ENCODE measurements at places on chromosomes 1 and 21. TPM values are rescaled to one million over a fixed set of nuclear protein-coding genes. Genes with fewer than 3 reads are reported as not detected.

- DNase-seq, result no peak
Measured at GRCh38 chr1:97277891-97278654, 556.5 kb downstream of the PTBP2 start.

DNA sequence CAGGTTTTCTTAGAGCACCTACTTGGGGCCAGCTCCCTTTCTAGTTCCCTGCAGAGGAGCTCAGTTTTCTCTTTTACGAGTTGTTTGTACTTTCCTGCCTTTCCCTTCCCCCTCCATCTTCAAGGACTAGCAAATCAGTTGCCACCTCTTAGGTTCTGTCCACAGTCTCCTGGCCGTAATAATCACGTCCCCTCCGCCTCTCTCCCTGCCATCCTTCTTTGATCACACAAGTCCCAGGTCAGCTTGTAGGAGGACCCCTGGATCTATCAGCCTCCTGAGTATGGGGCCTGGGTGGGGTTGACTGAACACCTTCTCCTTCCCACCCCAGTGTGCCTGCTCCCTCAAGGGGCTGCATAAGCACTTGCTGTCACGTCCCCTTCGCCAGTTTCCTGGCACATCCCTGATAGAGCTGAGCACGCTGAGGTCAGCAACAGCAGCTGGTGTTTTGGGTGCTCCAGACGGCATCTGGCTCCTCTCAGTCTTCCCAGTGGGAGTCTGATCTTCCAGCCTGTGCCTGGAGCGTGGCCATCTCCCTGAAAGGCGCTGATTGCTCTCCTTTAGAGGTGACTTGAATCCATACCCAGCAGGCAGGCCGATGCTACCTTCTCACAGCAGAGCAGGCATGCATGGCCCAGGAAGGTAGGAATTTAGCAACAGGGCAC is 216.1 kb upstream of the TMEM51 start:
- DNase-seq, result no peak

DNA sequence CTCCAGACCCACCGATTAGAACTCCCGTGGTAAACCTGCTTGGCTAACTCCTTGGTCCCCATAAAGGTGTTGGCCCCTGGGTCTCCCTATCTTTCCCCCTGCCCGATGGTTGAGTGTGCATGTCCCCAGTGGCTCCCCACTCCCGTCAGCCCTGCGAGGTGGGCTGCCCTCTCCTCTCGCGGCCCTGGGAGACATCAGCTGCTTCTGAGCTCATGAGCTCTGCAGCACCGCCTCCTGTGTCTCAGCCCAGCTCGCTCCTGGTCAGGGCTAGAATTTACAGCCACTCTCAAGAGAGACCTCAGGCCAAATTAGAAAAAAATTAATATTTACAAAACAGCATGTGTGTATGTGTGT is 15.9 kb upstream of the ZBTB21 start:
- no peak for DNase-seq

AMY1A gene
- polyA plus RNA-seq, result not detected

DNA sequence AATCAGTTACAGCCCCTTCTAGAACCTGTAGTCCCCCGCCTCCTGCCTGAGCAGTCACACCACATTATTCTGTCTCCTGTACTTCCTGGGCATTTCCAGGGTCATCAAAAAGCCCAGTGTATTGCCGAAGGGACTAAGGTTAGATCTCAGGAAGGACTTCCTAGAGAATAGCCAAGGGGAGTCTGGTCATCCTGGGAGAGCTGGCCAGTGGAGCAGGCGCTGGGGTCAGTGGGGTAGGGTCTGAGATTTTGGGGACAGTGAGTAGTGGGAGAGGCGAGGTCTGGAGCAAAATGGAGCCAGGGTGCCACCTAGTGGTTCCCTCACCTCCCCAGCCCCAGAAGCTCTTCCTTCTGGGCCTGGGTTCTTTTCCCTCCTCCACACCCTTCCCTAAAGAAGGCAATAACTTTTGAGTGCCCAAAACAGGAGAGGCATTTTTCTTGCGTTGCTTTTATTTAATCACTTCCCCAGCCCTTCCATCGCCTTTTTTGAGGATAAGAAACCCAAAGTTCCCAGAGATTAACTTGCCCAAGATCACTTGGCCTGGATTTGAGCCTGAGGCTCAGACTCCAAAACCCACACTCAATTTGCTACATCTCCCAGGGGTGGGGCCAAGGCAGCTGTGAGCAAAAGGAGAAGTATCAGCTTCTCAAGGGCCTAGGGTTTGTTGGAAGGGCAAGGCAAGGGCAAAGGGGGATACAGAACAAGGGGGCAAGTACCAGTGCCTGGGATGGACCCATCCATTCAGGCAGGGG is 7.3 kb upstream of the PMVK start:
- no peak for DNase-seq

ANXA9 gene
- 0.07 TPM for polyA plus RNA-seq

- DNase-seq, result no peak
Measured at GRCh38 chr1:89780721-89781120, 40.1 kb upstream of the LRRC8D start.

GBP4 gene
- 4.5 TPM for polyA plus RNA-seq

DNA sequence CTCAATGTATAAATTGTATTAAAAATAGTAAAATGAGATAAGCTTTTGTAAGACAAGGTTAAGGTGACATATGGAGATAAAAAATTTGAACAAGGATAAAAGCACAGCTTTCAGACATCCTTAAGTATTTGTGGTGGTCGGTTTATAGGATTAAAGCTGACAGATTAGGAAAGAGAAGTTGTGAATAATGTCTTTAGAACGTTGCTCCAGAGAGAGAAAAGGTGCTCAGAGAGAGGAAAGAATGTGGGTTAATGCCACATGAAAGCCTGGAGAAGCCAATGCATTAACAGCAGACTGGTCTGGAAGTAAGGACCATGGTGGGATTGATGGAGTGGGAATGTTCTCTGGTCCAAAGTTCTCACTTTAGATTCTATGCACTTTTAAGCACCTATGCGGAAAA is 44.8 kb downstream of the ATP6V1G3 start:
- DNase-seq, result no peak

PLPPR5 gene
- polyA plus RNA-seq, result not detected

DNA sequence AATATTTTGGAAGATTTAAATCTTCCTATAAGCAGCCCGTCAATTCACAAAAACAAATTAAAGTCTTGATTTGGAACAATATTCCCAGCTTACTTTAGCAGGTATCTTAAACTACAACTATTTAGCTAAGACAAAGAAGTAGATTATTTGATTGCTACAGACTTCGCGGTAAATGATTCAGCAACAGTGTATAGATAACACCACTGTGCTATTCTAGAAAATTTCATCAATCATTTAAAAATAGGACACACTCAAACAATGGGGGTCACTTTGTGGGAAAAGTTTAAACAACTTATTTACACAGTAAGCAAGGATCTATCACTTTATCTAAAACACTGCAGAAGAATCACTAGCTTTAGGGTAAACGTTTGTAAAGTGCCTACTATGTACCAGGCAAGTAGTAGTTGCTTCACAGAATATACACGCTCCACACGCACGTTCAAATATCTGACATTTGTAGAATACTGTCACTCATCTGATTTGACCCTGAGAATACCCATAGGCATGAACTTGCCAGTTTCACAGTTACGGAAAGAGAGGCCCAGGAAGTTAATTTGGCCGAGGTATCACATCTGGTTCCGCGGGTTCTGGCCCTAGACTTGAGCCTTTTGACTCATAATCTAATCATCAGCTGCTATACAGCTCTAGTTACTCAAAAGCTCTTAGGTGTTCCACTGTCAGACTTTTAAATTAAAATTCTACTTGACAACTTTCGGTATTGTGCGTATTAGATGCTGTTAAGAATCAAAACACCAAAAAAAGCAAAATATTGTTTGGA is 876 bp downstream of the DENND2C start:
- DNase-seq, result no peak

GRCh38 chr1:91715416-91716000 is 170.4 kb downstream of the TGFBR3 start:
- no peak for DNase-seq

DNA sequence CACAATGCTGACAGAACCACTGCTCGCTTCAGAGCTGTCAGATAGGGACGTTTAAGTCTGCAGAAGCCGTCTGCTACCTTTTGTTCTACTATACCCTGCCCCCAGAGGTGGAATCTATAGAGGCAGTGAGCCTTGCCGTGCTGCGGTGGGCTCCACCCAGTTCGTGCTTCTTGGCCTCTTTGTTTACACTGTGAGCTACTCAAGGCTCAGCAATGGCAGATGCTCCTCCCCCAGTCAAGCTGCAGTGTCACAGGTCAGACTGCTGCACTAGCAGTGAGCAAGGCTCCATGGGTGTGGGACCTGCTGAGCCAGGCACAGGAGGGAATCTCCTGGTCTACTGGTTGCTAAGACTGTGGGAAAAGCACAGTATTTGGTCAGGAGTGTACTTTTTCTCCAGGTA is 47.1 kb downstream of the LEPR start:
- no peak for DNase-seq

DNA sequence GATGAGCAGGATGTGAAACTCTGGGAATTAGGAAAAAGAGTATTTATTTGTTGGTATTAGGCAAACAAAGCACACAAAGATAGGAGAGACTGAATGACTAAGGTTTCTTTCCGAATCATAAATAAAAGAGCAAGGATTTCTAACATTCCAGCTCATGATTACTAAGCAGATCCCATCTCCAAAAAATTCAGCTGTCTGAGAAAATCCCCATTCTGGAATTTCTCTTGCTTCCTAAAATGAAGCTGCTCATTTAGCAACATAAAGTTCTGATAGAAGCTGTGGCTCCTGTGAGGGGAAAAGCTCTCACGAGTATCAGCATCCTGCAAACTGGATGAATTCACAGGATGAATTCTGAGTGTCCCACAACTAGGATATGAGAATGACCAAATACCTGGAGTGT is 6.7 kb upstream of the SH2D5 start:
- DNase-seq, result no peak

TMEM52 gene
- 137 TPM for polyA plus RNA-seq

GRCh38 chr1:63951059-63951946 is 177.5 kb downstream of the ROR1 start:
- no peak for DNase-seq

DNA sequence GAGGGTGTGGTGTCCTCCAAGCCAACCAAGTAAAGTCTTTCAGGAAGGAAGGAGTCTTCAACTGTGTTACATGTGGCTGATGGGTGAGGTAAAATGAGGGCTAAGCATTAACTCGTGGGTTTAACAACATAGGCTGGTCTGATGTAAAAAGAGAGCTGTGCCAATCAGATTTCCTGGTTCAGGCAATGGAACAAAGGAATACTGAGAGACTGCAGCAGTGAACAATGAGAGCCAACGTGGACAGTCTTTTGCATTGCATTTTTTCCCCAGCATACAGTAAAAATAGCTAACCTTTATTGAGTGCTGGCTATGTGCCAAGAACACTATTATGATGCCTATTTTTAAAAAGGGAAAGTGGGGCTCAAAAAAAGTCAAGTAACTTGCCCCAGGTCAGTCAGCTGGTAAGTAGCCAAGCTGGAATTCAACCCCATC is 31.1 kb downstream of the DLGAP3 start:
- DNase-seq, result no peak

- no peak for DNase-seq
Measured at GRCh38 chr1:162892906-162893611, 32.1 kb upstream of the CCDC190 start.

DNA sequence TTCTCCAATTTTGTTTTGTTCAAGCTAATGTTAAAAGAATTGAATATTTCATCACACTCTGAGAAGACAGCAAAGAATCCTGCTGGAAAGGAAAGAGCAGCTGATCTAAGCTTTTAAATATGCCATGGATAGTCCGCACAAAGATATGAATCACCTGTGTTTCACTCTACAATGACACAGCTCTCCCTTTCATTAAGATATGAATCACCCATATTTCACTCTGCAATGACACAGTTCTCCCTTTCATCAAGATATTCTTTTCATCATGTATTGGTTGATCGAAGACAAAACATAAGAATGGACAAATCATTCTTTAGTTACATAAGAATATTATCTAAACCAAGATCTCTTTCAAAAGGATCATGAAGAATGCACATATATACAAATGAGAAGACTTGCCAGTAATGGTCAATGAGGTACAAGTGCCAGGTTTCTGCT is 367.3 kb downstream of the SMYD3 start:
- no peak for DNase-seq

SERINC2 gene
- 33.5 TPM for polyA plus RNA-seq

DNA sequence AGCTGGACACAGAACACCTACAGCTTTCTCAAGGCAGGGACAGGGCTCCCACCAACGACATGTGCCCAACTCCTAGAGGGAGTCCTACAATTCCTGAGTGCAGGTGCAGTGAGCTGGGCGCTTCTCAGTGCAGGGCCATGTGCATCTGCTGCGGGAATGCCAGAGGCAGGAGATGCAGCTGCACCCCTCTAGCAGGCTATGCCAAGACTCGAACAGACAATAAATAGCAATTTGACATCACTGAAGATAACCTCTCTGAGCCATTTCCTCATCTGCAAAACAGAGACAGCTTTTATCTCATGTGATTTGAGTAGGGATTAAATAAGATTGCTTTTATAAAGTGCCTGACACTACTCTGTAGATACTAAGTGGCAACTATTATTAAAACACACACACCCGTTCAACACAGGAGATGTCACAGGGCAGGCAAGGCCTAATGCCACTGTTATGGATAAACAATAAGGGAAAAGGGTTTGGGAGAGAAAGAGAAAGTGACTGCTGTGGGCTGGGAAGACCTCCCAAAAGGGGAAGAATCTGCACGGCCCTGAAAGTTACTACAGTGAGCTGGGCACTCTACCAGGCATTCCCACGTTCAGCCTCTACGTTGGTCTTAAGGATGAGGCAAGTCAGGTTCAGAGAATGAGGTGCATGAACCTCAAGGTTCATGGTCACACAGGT is 5.7 kb downstream of the SLC9A1 start:
- no peak for DNase-seq

GUCA2A gene
- not detected for polyA plus RNA-seq

TMEM269 gene
- polyA plus RNA-seq, result 0.06 TPM

TUFT1 gene
- 0.86 TPM for polyA plus RNA-seq

- DNase-seq, result peak; percentile 13
Measured at GRCh38 chr1:189513091-189513490, 964.6 kb downstream of the BRINP3 start.

GRCh38 chr1:89331890-89332289 is 32.0 kb upstream of the GBP6 start:
- DNase-seq, result no peak

GRCh38 chr21:29279558-29279957 is 19.2 kb upstream of the BACH1 start:
- no peak for DNase-seq

DNA sequence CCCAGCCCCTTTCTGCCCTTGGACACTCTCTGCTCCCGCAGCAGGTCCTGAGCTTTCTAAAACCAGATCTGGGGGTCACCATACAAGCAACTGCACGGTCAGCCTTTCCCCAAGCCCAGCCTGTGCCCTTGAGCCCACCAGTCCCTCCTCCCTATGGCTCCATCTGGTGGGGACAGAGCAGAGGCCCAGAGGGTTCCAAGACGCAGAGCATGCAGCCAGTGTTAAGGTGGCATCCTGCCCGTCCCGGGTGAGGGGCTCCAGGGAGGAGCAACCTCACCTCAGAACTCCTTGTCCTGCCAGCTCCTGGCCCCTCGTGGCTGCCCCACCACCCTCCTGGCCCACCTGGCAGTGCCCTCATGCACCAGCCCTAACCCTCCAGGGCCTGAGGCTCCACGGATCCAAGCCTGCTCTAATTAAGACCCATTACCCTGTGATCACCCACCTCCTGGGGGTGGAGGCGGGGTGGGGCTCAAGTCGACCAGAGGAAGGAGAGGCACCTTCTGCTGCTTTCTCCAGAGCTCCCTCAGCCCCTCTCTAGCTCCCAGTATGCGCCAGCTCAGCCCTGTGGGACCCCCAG is 8.5 kb downstream of the CHD5 start:
- no peak for DNase-seq

NIBAN1 gene
- 9.0 TPM for polyA plus RNA-seq

- DNase-seq, result no peak
Measured at GRCh38 chr1:154445040-154445472, 39.9 kb downstream of the IL6R start.

All from psoas muscle (tissue), 8 donors.